ENCODE measurements at places on chromosomes 16 and 17. TPM values are rescaled to one million over a fixed set of nuclear protein-coding genes. Genes with fewer than 3 reads are reported as not detected.
A peak's percentile ranks its signal among the peaks of the same experiment; 100 is the strongest.

The DCAKD gene
- polyA plus RNA-seq, result 36.5 TPM

The TNFRSF17 gene
- not detected for polyA plus RNA-seq

The TBC1D3C gene
- polyA plus RNA-seq, result not detected

The BICDL2 gene
- not detected for polyA plus RNA-seq

The PRSS36 gene
- polyA plus RNA-seq, result 0.57 TPM

- H3K27ac ChIP-seq, result no peak overlapping the region
- no peak overlapping the region for H3K4me3 ChIP-seq
- DNase-seq, result no peak
- H3K27me3 ChIP-seq, result no peaks in the 10 kb centered on the region
These were observed 87.5 kb upstream of the ZNF750 start for GRCh38 chr17:82927311-82927660.

DNA sequence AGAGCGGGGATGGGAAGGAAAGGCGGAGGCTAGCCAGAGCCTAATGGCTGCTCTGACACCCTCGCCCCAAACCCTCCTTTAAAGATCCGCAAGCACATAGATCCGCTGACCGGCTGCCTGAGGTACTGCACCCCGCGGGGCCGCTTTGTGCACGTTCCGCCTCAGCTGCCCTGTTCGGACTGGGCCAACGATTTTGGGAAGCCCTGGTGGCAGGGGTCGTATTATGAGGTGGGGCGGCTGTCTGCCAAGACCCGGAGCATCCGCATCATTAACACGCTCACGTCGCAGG lies 663 bp downstream of the CYB5D1 start:
- H3K27me3 ChIP-seq, result no peaks in the 10 kb centered on the region
- DNase-seq, result no peak
- H3K4me3 ChIP-seq, result peak overlapping the region; percentile 54
- peak overlapping the region; percentile 96 for H3K27ac ChIP-seq
- H3K36me3 ChIP-seq, result no peaks in the 10 kb centered on the region

- H3K36me3 ChIP-seq, result no peaks in the 10 kb centered on the region
- no peaks in the 10 kb centered on the region for H3K27me3 ChIP-seq
- H3K4me3 ChIP-seq, result no peak overlapping the region
- H3K4me1 ChIP-seq, result no peaks in the 10 kb centered on the region
- no peak overlapping the region for H3K27ac ChIP-seq
These were observed 12.2 kb downstream of the PPL start for GRCh38 chr16:4924593-4925292.

DNA sequence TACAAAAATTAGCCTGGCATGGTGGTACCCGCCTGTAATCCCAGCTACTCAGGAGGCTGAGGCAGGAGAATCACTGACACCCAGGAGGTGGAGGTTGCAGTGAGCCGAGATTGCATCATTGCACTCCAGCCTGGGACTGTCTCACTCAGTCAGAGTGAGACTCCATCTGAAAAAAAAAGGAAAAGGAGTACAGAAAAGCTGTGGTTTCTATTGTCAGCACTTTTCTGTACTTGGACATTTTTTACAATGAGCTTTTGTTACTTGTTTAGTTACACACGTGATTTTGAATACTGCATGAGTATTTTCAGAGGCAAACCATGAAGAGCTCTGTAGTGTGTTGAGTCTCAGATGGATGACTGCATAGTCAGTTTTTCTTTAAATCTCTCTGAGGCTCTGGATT lies 26.3 kb downstream of the ZC3H18 start:
- H3K4me1 ChIP-seq, result peaks cover 5% of the 10 kb centered on the region
- peaks cover 33% of the 10 kb centered on the region for H3K36me3 ChIP-seq
- no peak overlapping the region for H3K27ac ChIP-seq

GRCh38 chr16:23729503-23730424 lies 16.7 kb upstream of the ERN2 start:
- no peaks in the 10 kb centered on the region for H3K36me3 ChIP-seq
- DNase-seq, result no peak
- H3K4me3 ChIP-seq, result no peak overlapping the region
- H3K4me1 ChIP-seq, result no peaks in the 10 kb centered on the region
- no peaks in the 10 kb centered on the region for H3K27me3 ChIP-seq

- DNase-seq, result no peak
- H3K27me3 ChIP-seq, result no peaks in the 10 kb centered on the region
- no peaks in the 10 kb centered on the region for H3K4me1 ChIP-seq
These were observed 190.2 kb downstream of the SOX9 start for GRCh38 chr17:72311004-72311403.
